M059J (cell line): ENCODE measurements at places on chromosomes 1 and 21. TPM values are rescaled to one million over a fixed set of nuclear protein-coding genes. Genes with fewer than 3 reads are reported as not detected.

Gene L1TD1
- not detected in 2 replicates for total RNA-seq

Gene RGS4
- total RNA-seq = 80.4 and 84.8 TPM in 2 replicates

DNA sequence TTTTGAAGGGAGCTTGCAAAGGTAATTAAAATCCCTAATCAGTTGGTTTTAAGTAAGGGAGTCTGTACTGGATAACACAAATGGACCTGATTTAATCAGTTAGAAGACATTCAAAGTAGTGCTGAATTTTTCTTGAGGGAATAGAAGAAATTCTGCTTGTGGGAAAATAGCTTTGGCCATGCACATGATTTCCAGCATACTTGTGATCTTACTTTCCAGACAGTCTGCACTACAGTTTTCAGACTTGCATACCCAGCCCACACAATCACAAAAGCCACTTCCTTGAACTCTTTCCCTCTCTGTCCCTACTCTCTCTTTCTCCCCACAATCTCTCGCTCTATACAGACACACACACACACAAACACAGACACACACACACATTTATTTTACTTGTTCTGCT, 852.1 kb downstream of the PLA2G4A start:
- DNase-seq = no peak

DNA sequence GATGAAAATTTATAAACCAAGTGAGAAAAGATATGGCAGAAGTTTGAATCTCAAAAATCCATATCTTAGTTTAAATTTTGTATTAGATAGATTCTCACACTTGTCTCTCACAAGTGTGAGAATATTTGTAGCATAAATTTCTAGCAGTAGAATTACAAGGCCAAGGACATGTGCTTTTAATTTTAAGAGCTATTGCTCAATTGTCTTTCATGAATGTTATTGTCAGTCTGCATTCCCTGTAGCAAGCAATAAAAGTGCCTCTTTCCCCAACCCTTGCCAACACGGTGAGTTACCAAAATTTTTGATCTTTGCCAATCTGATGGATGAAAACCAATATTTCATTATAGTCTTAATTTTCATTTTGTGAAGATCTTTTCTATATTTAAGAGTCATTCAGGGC, 64.0 kb downstream of the CTH start:
- no peak for DNase-seq

DNA sequence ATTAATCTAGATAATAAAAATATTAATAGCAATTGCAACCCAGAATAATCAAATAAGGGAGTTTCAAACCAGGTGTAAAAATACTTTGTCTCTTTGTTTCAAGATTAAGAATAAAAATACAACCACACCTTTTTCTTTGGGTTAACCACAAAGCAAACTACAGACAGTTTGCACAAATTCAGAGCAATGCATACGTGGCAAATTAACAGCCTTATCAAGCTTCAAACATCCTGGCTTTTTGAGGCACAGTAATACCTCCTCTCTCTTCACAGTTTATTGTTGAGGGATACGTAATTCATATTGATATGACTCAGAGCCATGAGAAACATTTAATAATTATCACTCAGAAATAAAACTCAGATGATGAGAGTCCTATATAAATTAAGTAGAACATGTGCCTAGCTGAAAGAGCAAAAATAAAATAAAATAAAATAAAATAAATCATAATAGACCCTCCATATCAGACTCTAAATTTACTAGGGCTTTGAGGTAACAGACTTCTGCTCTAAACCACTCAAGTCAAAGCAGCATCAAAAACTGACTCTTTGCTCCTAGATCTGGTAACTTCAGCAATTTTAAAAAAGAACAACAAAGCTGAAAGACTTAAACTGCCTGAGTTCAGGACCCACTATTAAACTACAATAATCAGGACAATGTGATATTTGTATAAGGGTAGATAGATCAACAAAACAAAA, 11.4 kb downstream of the EDEM3 start:
- DNase-seq = no peak

DNA sequence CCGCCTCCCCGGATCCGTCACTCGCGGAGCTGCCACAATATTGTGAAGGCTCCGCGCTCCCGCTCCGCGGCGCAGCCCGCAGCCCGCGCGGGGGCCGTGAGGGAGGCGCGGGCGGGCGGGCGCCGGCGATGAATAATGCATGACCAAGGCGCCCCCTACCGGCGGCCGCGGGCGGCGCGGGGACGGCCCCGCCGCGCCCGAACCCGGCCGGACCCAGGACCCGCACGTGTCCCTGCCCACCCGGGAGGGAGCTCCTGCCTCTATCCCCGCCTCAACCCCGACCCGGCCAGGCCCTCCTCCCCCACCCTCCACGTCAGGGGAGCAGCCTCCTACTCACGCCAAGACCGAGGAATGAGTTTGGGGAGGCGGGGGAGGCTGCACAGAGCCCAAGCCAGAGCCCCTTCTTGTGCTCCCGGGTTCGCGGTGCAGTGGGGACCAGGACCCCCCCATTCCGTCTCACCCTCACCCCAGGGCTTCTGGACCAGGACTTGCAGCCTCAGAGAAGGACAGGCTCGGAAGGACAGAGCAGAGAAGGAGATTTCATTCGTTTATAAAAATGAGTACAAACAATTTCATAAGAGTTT, 70.8 kb upstream of the CASZ1 start:
- DNase-seq = peak; percentile 34

- DNase-seq = peak; percentile 9
Observed at GRCh38 chr1:108057541-108057940, 92.6 kb upstream of the VAV3 start.

DNA sequence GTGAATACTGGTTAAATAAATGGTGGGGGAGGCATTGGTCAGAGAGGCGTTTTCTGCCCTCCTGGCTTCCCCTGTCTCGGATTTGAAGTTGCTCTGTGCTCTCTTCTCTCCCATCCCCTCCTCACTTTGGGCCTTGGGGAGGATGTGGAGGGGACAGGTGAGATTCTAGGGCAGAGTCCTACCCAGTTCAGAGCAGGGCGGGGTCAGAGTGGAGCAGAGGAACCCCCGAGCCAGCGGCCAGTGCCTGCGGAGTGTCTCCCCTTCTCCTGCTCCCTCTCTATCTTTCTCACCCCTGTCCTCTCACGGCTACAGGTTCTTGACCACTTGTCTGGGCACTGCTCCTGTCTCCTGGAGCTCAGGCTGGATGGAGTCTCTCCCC, 8.1 kb downstream of the KNCN start:
- no peak for DNase-seq

- no peak for DNase-seq
Observed at GRCh38 chr1:78745111-78745510, 95.5 kb downstream of the IFI44 start.

DNA sequence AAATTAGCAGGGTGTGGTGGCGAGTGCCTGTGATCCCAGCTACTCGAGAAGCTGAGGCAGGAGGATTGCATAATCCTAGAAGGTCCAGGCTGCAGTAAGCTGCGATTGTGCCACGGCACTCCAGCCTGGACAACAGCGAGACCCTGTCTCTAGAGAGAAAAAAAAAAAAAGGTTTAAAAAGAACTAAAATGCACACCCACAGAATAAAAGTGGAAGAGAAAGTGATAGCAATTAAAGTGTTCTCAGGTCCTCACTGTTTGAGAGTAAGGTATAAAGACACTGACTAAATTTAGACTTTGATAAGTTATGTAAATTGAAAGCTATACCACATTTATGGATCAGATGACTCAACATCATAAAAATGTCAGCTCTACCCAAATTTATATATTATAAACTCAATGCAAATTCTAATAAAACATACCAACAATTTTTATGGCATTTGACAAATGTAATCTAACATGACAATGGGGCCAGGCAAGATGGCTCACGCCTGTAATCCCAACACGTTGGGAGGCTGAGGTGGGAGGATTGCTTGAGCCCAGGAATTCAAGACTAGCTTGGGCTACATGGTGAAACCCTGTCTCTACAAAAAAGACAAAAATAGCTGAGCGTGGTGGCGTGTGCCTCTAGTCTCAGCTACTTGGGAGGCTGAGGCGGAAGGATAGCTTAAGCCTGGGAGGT, 11.8 kb downstream of the ZBTB17 start:
- DNase-seq = no peak

GRCh38 chr1:231983588-231984193, 357.1 kb downstream of the DISC1 start:
- no peak for DNase-seq
